ENCODE measurements at places on chromosomes 2 and 18.

GRCh38 chr2:205198140-205198525, 484.2 kb upstream of the NRP2 start:
- DNase-seq = no peak

- no peak for DNase-seq
These were observed 44.6 kb downstream of the HEATR5B start for GRCh38 chr2:37039580-37039979.

DNA sequence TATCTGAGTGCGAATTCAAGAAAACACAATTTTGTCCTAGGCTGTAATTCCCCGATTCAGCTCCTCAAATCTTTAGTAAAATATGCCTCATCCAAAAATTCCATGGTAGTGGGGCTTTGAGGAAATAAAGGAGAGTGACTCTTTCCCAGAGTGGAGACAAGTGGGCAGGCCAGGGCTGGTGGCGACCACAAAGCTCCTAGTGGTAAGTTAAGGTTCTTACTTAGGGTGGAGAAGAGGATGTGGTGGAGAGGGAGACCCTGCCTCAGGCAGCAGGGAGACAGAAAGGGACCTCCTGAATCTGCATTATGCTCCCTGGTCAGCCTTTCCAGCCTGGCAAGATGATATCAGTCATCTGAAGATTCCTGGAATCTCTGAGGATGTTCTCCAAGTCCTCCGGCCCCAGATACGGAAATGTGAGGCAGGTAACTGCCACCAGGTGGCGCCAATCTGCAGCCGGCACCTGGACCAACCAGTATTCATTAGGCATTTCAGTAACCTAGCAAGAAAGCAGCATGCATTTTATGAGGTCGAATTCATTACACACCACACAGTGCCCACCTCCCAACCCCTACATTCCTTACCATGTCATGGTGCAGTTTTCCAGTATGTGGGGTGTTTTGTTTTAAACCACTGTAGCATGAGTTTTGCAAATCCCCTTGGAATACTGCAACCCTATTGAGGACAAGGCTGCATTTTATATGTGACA, 106.4 kb downstream of the POLE4 start:
- DNase-seq = peak; percentile 30

DNA sequence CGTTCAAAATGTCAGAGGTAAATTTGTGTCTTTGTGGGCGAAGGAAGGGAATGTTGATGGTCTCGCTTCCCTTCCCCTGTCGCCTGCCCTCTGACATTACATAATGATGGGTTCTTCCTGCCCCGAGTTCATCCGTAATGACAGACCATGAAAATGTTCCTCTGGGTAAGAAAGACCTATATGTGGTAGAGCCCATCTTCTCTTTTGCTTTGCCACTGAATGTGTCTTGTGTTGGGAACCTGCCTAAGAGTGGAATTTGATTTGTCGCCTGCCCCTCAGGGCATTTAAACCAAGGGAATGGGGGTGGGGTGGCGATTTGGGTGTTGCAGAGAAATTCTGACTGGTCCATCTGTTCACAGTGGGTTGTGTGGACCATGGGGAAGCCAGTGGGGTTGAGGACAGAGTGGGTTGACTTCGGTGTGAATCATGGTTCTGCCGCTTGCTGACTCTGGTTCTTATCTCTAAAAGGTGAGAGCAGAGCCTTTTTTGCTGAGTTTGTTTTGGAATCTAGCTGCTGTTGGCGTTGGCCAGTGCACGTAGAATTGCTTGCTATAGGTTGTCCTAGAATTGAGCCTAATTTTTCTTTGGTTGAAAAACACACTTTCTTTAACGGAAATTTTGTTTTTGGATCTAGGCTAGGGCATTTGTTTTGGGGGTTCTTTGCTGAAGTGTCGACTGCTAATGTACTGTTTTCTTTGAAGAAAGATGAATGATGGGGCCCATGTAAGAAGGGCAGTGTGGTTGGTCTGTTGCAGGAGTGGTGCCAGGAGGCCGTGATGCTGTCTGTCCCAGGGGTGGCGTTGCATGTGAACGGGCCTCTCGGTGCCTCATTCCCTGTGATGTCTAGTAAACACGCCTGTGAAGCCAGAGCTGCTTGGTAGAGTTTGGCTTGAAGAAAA, 1.3 kb downstream of the INPP4A start:
- no peak for DNase-seq

- no peak for DNase-seq
These were observed 157.6 kb downstream of the ARL6IP6 start for GRCh38 chr2:152875701-152876695.

GRCh38 chr2:169711751-169712509, 17.7 kb downstream of the PHOSPHO2 start:
- DNase-seq = no peak

DNA sequence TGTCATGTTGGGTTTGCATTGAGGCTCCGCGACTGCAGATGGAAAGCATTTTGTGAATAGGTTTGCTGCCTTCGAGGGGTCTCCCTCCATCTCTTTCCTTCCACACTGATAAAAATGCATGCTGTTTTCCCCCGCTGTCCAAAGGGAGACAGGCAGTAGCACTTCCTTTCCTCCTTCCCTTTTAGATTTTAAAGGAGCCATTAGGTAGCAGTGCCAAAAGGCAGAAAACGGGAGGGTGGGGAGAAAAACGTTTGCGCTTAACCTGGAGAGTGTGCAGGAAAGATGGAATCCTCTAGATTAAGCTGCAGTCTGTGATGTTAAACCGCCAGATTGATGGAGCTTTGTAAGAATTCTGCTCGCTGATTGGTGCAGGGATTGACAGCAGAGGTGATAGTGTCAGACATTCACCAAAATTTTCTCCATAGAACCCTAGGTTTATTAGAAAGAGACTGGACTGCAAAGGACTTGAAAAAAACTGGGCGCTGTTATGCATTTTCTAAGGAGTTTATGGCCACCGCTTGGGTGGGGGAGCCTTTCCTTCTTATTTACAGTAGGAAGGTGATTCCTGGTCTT, 688 bp downstream of the MAPRE2 start:
- peak; percentile 37 for DNase-seq

- DNase-seq = peak; percentile 4
These were observed 31.0 kb upstream of the ALLC start for GRCh38 chr2:3626812-3627499.

- DNase-seq = no peak
These were observed 230.7 kb downstream of the ZNF516 start for GRCh38 chr18:76264198-76264875.

GRCh38 chr2:96684883-96685576, 42.5 kb downstream of the FER1L5 start:
- no peak for DNase-seq

GRCh38 chr2:105674859-105675541, 69.7 kb upstream of the NCK2 start:
- no peak for DNase-seq

GRCh38 chr2:46657042-46657504, 177.7 kb downstream of the TMEM247 start:
- DNase-seq = peak; percentile 15

DNA sequence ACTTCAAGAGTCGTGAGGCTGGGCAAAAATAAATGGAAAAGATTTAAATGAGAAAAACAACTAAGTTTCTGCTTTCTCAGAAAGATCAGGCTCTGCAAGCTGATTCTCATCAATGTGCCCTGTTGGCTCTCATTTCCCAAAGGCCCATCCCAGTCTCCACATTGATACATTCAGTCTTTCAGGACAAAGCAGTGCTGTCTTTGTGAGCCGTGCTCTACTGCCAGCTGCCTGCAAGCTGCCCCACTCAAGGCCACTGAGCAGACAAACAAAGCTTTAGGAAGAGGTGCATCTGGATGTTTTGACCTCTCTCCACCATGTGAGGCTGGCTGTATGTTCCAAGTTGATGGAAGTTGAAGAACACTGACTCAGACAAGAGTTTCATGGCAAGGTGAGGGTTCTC, 48.8 kb downstream of the FSHR start:
- no peak for DNase-seq

DNA sequence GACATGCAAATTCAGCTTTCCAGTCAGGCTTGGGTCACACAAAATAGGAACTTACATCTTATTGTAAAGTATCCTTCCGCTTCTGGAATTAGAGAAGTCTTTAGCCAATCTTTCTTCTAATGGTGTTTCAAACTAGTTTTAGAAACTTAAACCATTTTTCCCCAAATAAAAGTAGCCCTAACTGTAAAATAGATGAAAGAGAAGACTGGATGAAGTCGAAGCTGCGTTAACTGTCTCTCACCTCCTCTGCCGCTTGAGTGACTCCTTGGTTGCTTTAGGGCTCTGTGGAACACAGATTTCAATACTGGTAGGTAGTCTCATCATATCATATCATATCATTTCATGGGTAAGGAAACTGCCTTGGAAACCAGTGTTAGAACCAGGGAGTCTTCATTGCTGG, 498.4 kb downstream of the XIRP2 start:
- no peak for DNase-seq

GRCh38 chr2:199756211-199756610, 94.8 kb downstream of the FTCDNL1 start:
- DNase-seq = no peak

- DNase-seq = no peak
These were observed 54.2 kb upstream of the FZD5 start for GRCh38 chr2:207823865-207824264.

- no peak for DNase-seq
These were observed 22.5 kb upstream of the MAP3K20 start for GRCh38 chr2:173053043-173053699.

GRCh38 chr2:127106457-127106990, 430 bp downstream of the BIN1 start:
- no peak for DNase-seq

DNA sequence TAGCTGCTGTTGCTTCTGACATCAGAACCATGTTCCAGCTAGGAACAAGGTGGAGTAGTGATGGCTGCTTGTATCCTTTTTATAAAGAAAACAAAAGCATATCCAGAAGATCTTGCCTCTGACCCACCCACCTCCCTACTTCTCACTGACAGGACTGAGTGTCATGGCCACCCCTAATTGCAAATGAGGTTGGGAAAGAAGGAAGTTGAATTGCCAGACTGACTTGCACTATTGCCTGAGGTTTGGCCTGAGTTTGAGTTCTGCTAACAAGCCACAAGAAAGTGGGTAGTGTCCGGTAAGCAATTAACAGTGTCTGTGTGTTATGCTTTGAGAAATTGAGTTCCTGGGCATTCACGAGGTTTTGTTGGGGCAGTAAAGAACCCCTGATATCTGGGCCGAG, 22.8 kb downstream of the SGPP2 start:
- DNase-seq = no peak

DNA sequence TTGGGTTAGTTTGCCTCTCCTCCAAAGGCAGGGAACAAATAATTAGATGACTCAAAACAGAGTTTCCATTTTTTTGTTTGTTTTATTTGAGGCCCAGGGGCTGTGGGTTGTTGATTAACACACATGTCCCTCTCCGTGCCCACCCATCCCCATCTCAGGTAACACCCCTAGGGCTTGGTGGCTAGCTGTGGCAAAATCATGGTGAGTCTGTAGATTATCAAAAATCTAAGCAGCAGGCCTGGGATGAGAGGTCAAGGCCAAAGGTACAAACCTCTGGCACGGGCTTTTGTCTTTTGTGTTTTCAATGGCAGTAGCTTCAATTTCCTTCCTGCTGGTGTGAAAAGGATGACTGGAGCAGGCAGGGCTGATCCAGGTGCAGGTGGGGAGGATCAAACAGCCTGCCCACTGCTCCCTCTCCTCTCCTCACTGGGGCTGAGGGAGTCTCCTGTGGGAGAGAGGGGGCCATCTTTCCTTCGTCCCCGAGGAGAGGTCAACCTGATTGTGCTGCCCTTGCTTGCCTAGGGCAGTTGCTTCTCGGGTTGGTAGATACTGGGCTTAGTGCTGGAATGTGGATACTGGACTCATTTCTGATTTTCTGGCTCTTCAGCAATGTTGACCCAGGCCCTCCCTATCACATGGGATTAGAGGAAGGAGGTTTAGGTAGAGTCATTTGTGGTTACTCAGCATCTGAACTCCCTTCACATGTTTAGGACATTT, 31.9 kb upstream of the EML4 start:
- DNase-seq = no peak

GRCh38 chr2:217884985-217885384, 117.8 kb downstream of the TNS1 start:
- no peak for DNase-seq

GRCh38 chr2:204539019-204539385, 6.3 kb upstream of the PARD3B start:
- no peak for DNase-seq

- no peak for DNase-seq
These were observed 907.2 kb upstream of the CDH2 start for GRCh38 chr18:29084120-29084519.

DNA sequence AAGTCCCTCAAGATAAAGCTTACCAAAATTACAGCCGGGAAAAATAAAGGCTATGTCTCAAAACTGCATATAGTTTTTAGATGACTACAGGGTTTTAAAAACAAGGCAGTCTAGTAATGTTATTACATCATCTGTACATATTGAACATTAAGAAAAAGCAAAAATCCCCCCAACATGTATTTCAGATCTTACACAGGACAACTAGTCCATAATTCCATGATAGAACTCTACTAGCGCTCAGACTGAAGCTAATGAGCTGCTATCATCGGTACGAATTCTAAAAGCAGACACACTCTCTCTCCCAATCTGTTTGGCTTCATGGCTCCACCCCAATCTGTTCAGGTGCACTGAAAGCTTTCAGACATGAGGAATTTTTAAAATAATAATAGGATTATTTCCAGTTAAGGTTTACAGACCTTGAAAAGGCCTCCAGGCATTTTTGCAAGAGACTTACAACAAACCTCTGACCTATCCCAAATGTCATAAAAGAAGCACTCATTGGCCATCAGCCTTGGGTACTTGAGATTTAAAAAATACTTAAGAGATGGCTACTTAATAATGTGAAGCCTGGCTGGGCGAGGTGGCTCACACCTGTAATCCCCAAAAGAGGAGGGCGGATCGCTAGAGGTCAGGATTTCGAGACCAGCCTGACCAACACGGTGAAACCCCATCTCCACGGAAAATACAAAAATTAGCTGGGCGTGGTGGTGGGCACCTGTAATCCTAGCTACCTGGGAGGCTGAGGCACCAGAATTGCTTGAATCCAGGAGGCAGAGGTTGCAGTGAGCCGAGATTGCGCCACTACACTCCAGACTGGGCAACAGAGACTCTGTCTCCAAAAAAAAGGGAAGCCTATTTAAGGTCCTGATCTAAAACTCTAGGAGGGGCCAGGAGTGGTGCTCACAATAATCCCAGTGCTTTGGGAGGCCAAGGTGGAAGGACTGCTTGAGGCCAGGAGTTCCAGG, 2.0 kb downstream of the NPC1 start:
- DNase-seq = no peak

DNA sequence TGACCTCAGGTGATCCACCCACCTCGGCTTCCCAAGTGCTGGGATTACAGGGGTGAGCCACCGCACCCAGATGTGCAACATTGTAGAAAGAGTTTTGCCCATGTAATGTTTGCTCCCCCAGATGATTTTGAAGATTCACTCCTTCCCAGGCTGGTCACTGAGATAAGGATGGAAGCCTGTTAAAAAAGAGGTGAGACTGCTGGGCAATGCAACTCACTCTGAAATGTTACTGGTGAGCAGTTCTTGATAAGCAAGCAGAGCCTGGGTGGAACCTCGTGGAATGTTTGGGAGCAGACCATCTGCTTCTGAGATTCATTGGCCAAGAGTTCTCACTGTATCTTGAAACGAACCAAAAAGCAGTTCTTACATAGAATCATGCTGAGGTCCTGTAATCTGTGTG, 19.7 kb downstream of the GRP start:
- no peak for DNase-seq

GRCh38 chr18:24726727-24727492, 266.5 kb downstream of the HRH4 start:
- DNase-seq = peak; percentile 50

- DNase-seq = no peak
These were observed 28.5 kb upstream of the DOCK10 start for GRCh38 chr2:225070811-225071210.

- DNase-seq = no peak
These were observed 141.4 kb downstream of the SPP2 start for GRCh38 chr2:234191819-234192407.
